Bone marrow (tissue), 2 donors: ENCODE measurements at places on chromosomes 3 and 15.

DNA sequence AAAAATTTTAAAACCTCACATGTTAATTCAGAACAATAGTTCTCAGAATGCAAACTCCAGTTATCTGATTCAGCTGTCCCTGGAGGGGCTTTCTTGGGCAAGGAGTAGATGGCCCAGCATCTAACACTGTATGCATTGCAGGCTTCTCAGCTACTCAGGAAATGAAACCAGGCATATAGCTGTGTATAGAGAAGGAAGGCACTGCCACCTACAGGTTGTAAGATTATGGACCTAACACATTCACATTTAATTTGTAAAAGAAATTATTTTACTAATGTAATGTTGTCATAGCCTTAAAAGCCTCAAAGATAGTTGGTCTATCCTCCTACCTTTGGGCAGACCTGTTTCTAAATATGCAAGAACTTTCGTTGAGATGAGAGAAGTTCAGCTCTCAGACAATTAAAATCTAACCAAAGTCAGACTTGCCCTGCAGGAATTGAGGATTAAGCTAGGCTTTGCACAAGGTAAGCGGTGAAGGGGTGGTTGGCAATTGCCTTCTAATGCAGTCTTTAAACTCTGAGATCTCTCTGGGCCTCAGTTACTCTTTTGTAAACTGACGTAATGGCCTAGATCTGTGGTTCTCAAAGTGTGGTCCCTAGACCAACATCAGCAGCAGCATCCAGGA, 132.8 kb upstream of the SLC24A5 start:
- DNase-seq = no peak

- no peak for DNase-seq
Measured at GRCh38 chr15:72163719-72164118, 33.9 kb downstream of the GRAMD2A start.

DNA sequence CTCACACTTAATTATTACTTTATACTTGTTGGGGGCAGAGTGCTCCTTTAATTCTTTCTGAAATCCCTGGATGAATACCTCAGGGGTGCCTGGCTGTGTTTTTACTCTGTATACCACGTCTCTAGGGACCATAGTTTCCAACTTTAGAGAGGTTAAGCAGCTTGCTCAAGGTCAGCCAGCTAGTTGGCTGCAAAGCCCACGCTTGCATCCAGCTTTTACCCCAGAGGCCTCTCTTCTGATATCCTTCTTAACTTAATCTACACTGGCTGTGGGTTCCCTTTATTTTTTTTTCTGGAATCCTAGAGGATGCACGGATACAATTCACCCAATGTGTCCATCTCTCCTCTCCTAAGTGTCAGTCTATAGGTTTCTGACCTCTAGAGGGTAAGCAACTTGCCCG, 1.4 kb downstream of the PDZRN3 start:
- no peak for DNase-seq

GRCh38 chr3:57546616-57547015, 2.5 kb upstream of the DNAH12 start:
- no peak for DNase-seq

DNA sequence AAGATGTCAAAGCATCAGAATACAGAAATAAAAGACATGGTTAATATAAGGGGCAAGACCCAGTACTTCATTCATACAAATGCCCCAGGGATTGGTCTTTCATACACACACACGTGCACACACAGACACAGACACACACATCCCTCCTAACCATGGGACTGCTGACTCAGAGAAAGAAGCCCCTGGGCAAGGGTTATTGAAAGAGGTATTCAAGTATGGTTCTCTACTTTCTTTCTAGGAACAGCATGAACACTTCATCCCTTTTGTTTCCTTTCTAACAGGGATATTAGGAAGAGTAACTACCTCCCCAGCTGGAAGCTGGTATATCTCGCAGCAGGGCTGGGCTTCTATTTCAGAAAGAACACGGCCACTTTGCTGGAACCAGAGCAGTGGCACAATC, 33.2 kb upstream of the ZFAND6 start:
- DNase-seq = no peak

DNA sequence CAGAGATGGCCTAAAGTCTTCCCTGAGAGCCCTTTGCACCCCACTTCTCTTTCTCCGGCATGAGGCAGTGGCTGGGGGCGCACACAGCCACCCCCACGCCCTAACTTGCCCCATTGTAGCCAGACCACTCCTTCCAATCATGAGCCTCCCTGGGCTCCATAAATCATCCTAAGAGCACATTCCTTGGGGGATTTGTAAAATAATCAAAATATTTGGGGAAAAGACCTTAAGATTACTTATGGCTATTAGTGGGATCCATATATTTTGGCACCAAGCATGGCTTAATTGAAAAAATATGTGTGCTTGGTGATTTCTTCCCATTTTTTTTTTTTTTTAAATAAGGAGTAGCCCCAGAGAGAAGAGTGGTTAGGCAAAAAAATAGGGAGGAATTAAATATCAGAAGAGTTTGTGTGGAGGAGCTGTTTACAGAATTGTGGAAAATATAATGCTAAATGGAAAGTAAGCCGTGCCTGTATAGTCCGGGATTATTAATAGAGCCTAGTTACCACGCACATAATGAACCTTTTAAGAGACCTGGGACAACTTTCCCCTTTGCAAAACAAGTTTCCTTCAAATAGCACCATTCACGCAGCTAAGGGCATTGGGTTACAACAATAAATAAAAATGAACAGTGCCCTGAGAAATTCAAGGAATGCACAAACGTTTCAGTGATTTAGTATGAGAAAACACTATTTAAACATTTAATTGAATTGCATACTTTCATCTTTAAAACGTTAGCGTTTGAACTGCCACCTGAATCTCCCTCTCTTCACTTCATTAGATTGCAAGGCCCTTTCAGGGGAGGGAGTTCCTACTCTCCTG, 46.1 kb downstream of the SMAD6 start:
- no peak for DNase-seq

GRCh38 chr15:48370460-48370859, 39.2 kb downstream of the DUT start:
- no peak for DNase-seq

- peak; percentile 74 for DNase-seq
Measured at GRCh38 chr15:23566071-23566554, 639 bp downstream of the MKRN3 start.

- no peak for DNase-seq
Measured at GRCh38 chr3:193190146-193190786, 50.8 kb upstream of the PLAAT1 start.

DNA sequence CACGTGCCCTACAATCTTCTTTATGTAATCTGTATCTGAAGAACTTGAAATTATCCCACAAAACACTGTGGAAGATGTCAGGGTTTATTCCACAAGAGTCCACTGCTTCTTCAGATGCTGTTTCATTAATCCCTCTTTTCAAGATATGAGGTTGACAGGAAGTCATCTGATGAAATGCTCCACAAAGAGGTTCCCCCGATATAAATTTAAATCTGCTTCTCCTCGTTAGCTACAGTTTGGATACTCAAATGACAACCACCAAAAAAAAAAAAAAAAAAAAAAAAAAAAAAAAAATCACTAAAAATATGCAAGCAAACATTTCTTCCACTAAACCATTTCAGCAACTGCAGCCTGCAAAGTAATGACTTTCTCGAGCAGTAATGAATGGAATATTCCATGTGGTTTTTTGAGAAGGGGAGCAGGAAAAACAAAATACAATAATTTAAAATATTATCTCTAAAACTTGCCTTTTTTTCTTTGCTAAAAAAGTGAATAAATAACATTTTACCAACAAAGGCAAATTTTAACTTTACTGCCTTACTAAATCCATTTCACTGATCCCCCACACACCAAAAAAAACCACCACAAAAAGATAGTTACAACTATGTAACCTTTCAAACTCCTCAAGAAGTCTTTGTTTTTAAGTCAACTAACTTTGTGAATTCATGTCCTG, 37.8 kb downstream of the DLG1 start:
- no peak for DNase-seq

DNA sequence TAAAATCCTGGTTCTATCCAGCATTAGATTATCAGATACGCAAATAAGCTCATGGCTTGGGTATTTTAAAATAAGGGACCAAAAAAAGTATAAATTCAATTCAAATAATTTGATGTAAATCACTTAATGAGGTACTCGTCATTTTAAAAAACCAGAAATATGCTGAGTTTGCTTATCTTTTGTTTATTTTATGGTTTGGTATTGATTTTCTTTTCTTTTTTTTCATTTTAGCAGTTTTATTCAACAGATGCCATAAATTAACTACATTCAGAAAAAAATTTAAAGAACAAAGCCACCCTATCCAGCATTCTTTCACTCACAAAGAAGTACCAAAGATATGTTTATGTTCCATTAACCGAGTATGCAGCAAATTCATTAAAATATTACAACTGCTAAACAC, 22.6 kb downstream of the DENND4A start:
- no peak for DNase-seq

DNA sequence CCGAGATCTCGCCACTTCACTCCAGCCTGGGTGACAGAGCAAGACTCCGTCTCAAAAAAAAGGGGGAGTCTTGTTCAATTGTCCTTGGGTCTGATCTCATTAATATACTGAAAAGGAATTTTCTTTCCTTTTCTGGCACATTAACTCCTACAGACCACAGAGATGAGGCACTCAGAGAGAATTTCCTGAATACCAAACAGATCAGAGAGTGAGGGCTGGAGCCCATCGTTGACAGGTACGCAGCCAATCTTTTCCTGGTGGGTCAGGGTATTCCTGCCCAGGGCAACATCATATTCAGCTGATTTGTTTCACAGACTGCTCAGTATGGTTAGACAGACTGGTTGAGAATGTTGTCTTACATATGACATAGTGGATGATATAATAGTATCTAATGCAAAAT, 82.8 kb upstream of the TNFSF10 start:
- no peak for DNase-seq

DNA sequence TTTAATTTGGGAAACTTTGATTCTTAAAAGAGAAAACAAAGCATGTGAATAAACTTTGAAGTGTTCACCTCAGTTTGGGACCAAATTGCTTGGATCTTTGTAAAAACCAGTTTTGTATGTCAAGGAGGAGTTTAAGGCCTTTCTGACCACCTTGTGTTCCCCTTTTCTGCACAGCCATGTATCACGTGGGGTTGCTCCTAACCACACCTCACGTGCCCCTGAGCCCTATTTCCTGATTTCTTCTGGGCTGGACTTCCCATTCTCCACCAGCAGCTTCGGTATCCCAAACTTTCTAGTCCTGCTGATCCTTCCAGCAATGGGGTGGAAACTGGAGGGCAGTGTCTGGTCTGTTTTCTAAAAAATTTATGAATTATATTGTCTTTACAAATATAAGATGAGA, 76.4 kb upstream of the STT3B start:
- DNase-seq = no peak

DNA sequence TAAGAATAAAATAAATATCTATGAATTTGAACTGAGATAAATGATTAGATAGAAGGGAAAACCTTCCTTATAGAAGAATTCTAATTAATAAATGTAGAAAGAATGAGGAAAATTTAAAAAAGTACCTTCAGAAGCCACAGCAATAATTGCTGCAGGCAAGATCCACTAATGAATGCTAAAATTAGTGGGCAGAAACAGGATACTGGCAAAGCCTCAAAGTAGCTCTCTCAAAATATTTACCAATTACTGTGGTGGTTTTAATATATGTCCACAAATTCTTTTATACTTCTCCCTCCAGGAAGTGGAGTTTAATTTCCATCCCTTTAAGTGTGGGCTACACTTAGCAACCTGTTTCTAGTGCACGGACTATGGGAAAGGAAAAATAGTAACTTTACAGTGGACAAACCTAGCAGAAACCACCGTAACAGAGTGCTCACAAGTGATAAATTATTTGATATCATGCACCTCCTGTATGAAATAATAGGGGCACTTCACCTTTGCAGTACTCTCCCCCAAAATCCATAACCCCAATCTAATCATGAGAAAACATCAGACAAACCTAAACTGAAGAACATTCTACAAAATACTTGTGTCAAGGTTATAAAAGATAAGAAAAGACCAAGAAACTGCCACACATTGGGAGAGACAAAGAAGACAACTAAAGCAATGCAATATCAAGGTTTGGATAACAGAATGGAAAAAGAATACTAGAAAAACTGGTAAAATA, 6.8 kb downstream of the PEAK1 start:
- no peak for DNase-seq

- DNase-seq = no peak
Measured at GRCh38 chr15:29990954-29991353, 91.8 kb upstream of the GOLGA8J start.

DNA sequence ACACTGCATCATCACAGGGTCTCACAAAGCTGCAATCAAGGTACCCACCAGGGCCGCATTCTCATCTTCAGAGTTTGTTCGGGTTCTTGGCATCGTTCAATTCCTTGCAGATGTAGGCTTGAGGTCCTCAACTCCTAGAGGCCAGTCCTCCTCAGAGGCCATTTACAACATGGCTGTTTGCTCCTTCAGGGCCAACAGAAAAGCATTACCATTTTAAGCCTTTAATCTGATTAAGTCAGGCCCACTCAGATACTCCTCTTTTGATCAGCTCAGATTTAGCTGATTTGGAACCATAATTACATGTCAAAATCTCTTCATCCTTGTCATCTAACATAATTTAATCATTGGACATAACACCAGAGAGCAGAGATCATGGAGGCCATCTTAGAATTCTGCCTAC, 55.4 kb downstream of the BFSP2 start:
- no peak for DNase-seq

- DNase-seq = no peak
Measured at GRCh38 chr3:20870106-20870899, 684.3 kb upstream of the SGO1 start.

GRCh38 chr3:125434582-125435011, 59.5 kb upstream of the ZNF148 start:
- no peak for DNase-seq

GRCh38 chr3:100427699-100428098, 26.4 kb downstream of the LNP1 start:
- no peak for DNase-seq

DNA sequence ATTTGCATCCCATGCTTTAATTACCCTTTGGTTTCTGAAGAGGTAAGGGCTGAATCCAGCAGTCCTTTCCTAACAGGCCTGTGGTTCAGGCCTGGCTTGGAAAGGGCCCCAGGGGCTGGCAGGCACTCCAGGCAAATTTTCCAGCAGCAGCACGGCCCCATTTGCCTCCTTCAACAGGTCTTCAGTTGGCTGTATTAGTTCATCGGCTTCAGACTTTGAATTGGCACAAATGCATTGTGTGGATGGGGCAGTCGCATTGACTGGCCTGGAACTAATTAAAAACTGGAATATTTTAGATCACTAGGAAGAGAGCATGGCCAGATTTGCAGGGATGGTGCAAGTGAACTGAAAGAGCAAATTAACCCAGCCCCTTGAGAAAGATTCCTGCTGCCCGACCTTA, 207.8 kb upstream of the MCTP2 start:
- no peak for DNase-seq

- DNase-seq = no peak
Measured at GRCh38 chr15:31207246-31207645, 105.7 kb upstream of the TRPM1 start.
